ENCODE measurements at places on chromosomes 1 and 21. TPM values are rescaled to one million over a fixed set of nuclear protein-coding genes. Genes with fewer than 3 reads are reported as not detected.

Gene ITGB3BP
- 6.5 TPM for total RNA-seq

Gene ESPN
- total RNA-seq: 0.92 TPM

Gene IFNLR1
- total RNA-seq: 1.2 TPM

Gene WNT9A
- total RNA-seq: 14.0 TPM

Gene GBP1
- 14.9 TPM for total RNA-seq

Gene AADACL4
- not detected for total RNA-seq

Gene ERMAP
- 9.4 TPM for total RNA-seq

Gene CCSAP
- 5.7 TPM for total RNA-seq

Gene RGS4
- 12.0 TPM for total RNA-seq

Gene BGLAP
- total RNA-seq: not detected

Gene CTSK
- 66.1 TPM for total RNA-seq

Gene TNFSF18
- total RNA-seq: not detected

Gene EVA1B
- total RNA-seq: 58.8 TPM

Gene HSD3B1
- total RNA-seq: not detected

Gene FGR
- 17.8 TPM for total RNA-seq

Gene PIP5K1A
- 53.4 TPM for total RNA-seq

Gene PROX1
- total RNA-seq: 1.9 TPM

Gene PDC
- total RNA-seq: not detected

Gene ADGRL2
- total RNA-seq: 98.1 TPM

Gene SLC44A5
- total RNA-seq: 0.27 TPM

Gene TUT4
- total RNA-seq: 35.3 TPM

Gene GPR3
- not detected for total RNA-seq

Gene C1orf116
- 3.7 TPM for total RNA-seq

Gene AADACL3
- total RNA-seq: not detected

Gene KRTAP20-4
- total RNA-seq: not detected

Gene VASH2
- total RNA-seq: 1.3 TPM

Gene LRRIQ3
- total RNA-seq: not detected

Gene C1orf115
- 12.0 TPM for total RNA-seq

Gene DYNLT4
- not detected for total RNA-seq

Gene RSBN1
- 20.9 TPM for total RNA-seq

Gene DLGAP3
- not detected for total RNA-seq
